Cerebellar nuclear complex (tissue), 1 donor: ENCODE measurements at places on chromosomes 1 and 21.

GRCh38 chr1:202037706-202038296 lies 27.4 kb downstream of the ELF3 start:
- no peak for DNase-seq

DNA sequence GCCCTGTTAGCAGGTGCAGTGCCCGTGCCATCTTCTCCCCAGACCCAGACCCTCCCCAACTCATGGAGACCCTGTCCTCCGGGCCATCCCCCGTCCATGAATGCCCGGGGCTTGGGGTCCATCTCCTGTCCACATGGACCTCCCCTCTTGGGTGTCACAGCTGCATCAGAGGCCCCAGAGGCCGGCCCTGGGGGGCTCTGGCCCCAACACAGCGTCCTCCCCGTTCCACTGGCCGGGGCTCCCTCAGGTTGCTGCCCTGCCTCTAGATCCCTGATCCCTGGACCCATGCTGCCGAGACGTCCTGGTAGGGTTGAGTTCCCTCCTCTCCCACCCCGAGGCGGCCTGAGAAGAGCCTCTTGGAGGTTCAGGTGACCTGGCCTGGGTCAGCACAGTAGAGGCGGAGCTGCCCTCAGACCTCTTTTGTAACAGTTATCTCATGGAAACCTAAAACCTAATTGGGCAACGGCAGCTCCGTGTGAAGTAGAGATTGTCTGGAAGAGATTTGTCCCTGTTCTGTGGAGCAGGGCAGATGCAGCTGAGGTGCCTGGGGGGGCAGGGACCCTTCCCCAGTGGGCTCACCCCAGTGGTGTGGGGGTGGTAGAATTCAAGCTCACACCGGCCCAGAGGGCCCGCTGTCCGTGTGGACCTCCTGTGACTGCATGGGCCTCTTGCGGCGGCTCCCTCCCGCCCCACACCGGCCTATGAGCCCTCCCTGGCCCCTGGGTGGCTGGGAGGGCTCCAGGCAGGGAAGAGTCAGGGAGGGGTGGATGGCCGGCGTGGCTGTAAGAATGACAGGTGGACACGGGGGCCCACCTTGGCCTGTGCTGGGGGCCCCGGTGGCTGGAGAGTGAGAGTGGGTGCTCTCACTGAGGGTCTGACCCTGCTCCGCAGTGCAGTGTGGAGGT lies 56.1 kb downstream of the SKI start:
- no peak for DNase-seq

DNA sequence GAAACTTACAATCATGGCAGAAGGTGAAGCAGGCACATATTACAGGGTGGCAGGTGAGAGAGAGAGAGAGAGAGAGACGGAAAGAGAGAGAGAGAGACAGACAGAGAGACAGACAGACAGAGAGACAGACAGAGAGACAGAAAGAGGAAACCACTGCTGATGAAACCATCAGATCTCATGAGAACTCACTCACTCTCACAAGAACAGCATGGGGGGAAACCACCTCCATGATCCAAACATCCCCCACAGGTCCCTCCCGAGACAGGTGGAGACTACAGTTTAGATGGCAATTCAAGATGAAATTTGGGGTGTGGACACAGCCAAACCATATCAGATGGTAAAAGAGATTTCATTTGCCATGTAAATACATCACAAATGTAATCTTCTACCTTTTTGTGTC lies 708.1 kb downstream of the MRPL39 start:
- DNase-seq: no peak

GRCh38 chr1:39954324-39954869 lies 548 bp upstream of the MFSD2A start:
- DNase-seq: no peak

DNA sequence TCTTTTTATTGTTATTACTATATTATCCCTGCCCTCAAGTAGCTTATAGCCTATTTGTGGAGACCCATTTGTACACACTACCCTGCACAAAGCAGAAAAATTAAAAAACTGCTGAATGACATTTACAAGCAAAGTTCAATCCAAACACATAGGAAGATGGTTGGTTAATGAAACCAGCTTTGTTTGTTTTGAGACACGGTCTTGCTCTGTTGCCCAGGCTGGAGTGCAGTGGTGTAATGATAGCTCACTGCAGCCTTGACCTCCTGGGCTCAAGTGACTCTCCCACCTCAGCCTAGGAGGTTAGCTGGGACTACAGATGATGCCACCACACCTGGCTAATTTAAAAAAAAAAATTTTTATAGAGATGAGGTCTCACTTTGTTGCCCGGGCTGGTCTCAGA lies 31.6 kb downstream of the TGFB2 start:
- no peak for DNase-seq

DNA sequence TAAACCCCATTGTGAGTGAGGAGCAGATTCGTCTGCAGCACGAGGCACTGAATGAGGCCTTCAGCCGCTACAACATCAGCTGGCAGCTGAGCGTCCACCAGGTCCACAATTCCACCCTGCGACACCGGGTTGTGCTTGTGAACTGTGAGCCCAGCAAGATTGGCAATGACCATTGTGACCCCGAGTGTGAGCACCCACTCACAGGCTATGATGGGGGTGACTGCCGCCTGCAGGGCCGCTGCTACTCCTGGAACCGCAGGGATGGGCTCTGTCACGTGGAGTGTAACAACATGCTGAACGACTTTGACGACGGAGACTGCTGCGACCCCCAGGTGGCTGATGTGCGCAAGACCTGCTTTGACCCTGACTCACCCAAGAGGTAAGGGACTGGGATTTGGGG lies 132.2 kb downstream of the PAPPA2 start:
- no peak for DNase-seq

DNA sequence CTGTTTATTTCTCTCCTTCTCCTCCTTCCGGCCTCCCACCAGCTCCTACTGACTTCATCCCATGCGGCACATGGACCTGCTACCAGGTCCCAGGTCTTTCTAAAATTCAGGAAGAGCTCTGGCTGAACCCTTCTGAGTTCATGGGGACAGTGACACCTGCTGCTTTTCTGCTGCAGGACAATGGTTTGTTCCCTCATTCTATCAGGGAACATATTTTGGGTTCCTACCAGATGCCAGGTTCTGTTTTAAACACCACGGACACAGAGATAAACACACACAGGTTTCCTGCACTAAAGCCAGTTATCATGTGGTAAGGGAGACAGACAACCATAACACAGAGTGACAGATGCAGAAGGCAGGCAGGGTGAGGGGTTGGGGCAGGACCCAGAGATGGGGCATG lies 114.0 kb upstream of the RAB4A start:
- no peak for DNase-seq

GRCh38 chr1:237386362-237387143 lies 344.6 kb downstream of the RYR2 start:
- no peak for DNase-seq

DNA sequence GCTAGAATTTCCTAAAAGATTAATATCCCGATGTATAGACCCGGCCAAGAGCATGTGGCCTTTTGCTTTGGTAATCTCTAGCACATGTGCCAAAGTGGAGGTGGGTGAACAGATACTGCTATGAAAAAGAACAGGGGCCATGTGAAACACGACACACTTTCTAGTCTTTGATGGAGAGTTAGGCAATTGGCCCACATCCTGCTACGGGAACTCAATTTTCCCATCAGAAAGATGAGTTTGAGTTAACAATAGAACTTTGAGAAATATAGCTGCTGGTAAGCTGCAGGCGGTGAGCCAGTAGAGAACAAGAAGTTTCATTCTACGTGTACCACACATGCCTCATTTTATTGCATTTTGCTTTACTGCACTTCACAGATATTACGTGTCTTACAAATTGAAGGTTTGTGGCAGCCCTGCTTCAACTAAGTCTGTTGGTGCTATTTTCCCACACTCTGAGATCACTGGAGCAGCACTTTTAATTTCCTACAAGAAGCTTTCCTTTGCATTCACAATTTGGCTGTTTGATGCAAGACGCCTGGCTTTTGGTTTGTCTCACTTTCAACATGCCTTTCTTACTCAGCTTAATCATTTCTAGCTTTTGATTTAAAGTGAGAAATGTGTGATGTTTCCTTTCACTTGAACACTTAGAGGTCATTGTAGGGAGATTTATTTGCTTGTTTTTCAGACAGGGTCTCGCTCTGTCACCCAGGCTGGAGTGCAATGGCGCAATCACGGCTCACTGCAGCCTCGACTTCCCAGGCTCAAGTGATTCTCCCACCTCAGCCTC lies 46.3 kb downstream of the HTR6 start:
- no peak for DNase-seq

DNA sequence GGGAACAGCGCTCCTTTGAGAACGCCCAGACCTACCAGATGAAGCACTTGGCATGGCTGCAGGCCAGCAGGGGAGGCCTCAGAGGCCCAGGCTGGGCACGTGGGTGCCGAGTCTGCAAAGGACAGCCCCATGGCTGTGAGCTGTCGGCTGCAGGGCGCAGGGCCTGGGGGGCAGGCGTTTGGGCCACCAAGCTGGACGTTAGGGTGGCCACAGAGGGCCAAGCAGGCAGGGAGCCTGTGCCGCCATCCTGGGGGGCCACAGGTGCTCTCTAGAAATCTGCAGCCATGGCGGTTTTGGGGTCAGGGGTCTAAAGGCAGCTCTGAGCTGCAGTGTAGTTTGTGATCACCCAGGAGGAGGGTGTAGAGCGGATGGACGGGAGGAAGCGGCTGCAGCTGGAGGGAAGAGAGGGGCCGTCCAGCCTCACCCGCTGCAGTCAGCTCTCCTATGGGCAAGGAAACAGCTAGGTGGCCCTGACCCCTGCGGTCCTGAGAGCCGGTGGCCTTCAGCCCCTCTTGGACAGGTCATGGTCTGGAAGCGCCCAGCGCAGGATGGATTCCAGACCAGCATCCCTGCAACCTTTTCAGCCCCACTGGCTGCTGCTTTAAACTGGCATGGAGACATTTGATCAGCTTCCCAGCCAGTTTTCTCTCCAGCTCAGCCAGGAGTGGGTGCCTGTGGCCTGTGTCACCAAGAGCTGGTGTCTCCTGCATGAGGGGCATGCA lies 11.0 kb downstream of the IBA57 start:
- no peak for DNase-seq

DNA sequence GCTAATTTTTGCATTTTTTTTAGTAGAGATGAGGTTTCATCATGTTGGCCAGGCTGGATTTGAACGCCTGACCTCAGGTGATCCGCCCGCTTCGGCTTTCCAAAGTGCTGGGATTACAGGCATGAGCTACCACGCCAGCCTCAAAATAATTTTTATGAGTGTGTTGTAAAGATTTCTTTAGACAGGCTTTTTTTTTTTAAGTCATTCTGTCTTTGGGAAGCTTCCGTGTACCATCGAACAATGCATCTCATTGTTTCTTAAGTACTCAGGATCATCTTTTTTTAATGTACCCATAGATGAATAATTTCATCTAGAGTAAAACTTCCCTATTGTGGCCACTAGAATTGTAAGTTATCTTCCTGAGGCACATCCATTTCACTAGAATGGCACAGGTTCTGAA lies 19.6 kb upstream of the SDC3 start:
- DNase-seq: no peak

GRCh38 chr1:168582688-168583336 lies 6.4 kb downstream of the XCL1 start:
- no peak for DNase-seq

DNA sequence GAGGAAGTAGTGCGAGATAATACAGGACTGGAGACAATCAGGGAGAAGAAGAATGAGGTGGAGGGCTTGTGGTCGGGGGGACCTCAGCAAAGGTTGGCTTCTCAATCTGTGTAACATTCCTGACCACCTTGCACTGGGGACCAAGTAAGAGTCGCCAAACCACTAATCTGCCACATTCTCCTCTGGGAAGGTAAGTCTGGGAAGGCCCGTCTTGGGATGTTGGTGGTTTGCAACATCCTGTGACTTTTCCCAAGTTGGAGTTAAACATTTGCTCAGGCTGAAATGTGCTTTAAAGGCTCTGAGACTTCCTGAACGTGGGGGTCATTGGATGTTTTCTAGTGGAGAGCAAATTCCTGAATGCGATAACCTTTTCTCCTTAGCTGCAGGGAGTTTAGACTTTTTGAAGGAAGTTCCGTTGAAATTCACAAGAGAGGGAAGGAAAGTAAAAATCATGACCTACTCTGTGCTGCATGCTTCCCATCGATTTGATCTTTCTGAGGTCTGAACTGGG lies 325.9 kb downstream of the RPS6KC1 start:
- DNase-seq: no peak

DNA sequence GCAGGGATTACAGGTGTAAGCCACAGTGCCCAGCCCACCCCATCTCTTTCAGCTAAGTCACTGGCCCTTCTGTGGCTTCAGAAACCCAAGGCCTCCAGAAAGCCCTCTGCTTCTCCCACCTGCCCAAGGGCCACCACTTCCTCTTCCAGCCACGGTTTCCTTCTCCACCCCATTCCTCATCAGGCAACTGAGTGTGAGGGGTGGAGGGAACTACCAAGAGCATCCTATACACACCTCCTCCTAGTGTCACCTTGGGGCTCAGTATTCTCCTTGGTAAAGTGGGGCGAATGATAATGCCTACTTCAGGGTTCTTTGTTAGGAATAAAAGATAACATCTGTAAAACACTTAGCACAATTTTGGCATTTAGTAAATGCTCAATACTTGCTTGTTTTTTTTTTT lies 30.0 kb downstream of the KNCN start:
- DNase-seq: no peak

- no peak for DNase-seq
These were observed 1.1 kb upstream of the THEM5 start for GRCh38 chr1:151854658-151855057.

- no peak for DNase-seq
These were observed 835 bp upstream of the TSPAN2 start for GRCh38 chr1:115090186-115090490.

DNA sequence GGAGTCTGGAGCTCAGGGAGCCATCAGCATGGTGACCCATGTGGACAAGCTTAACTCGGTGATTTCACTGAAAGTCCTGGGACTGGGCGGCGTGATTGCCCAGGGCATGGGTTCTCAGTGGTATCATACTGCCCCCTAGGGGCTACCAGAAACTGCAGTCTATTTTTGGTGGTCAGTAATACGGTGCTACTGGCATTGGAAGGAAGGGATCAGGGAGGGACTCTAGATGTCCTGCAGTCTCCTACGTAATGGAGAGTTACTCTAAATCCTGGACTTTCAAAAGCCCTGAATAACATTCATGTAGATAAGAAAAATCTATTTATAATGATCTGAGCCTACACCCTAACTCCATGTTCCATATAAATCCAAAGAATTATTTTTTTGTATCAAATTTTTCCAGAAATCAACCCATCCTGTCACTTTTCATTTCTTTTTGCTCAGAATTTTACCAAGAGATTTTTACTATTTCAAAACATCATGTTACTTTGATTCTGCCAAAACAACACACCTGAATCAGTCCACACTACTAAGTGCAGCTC lies 37.3 kb downstream of the PABPC4 start:
- peak; percentile 36 for DNase-seq

DNA sequence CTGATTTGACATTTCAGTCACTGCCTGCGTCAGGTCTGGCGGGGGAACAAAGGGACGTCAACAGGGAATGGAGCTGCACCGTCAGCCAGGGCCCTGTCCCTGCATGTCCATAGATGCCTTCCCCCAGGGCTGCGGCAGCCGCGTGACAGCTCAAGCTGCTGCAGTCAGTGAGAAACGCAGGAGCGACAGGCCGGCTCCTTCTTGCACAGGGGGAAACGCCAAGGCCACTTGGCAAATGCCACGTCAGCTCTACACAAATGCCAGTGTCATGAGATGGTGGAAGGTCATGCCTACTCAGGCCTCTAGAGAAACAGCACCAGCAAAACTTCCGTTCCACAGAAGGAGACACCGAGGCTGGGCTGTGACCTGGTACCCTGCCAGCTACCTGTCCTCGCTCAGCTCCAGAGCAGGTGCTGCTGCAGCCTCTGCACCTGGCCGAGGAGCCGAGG lies 37.7 kb downstream of the SYF2 start:
- DNase-seq: no peak
